CD4-positive, alpha-beta T cell (primary cell): ENCODE measurements at places on chromosomes 2 and 18.

DNA sequence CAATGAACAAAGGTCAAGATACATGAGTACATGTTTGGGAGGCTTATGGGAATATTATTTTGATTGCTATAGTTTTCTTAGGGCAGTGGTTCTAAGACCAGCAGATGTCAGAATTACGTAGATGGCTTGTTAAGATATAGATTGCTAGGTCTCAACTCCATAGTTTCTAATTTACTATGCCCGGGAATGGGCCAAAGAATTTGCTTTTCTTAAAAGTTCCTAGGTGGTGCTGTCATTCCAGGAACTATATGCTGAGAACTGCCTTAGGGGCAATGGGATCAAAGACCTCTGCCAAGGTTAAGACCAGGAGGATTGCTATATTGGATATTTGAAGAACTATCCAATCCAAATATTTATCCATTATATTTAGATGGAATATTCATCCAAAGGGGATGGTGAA lies 141.8 kb downstream of the FSIP2 start:
- no peak for DNase-seq

- no peak for DNase-seq
These were observed 175.7 kb downstream of the ICOS start for GRCh38 chr2:204112084-204112770.

DNA sequence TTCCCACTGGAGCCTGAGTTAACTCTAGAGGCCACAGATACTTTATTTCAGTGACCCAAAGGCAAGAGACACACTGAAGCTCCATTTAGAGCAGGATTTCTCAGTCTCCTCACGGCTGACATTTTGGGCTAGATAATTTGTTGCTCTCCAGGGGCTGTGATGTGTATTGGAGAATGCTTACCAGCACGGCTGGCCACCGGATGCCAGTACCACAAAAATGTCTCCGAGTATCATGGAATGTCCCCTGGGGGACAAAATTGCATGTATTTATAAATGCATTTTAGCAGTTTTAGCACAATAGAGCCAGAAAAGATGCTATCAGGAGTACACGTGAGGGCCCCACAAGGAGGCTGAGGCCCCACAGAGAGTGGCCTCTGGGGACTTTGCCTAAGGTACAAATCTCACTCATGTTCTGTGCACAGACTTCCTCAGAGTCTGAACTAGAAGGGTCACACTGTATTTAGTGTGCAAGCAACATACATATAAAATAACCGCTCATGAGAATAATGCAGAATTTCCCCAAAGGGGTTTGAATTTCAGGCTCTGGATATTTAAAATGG lies 20.5 kb upstream of the DCC start:
- no peak for DNase-seq

- DNase-seq = no peak
These were observed 155.4 kb downstream of the MAP2 start for GRCh38 chr2:209579230-209579749.

GRCh38 chr2:18597618-18598017 lies 8.2 kb upstream of the NT5C1B start:
- no peak for DNase-seq

- no peak for DNase-seq
These were observed 28.4 kb downstream of the MEIS1 start for GRCh38 chr2:66463206-66463755.

DNA sequence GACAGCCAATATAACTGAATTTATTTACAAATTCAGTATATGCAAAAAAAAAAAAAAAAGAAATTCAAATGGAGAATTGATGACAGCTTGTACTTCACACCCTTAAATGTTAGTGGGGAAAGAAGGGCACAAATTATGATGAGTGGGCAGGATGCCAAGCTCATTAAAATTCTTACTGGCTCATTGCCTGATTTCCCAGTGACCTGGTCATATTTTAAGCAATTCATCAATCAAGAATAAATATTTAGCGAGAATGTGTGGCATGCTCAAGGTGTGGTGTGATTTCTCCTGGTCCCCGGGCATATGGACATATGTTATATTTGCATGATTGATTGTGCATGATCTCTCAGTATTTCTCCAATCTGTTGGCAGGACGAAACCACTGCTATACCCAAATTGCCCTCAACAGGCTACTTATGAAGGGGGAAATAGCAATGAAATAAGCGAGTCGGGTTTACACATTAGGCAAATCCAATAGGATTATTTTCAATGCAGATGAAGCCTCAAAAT lies 883.0 kb downstream of the LRRTM4 start:
- no peak for DNase-seq

- DNase-seq = no peak
These were observed 23.3 kb upstream of the ROCK1 start for GRCh38 chr18:21134895-21135294.

GRCh38 chr2:189285962-189286645 lies 106.5 kb upstream of the COL5A2 start:
- no peak for DNase-seq

DNA sequence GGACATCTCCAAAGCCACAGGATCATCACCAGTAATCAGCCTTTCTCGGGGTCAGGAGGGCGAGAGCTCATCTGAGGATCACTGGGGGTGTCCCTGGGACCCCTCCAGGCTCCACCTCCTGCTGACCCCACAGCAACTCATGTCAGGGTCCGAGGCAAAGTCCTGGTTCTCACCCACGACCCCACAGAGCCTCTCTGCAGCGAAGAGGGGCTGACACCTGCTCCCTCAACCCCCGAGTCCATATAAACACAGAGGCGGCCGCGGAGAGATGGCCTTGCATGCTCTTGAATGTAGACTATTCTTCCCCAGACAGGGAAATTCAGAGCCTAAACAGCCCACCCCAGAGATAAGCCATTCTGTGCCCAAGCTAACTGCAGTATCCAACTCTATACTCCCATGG lies 29.9 kb downstream of the HS6ST1 start:
- no peak for DNase-seq

- DNase-seq = no peak
These were observed 101.8 kb downstream of the XRCC5 start for GRCh38 chr2:216210701-216211540.

DNA sequence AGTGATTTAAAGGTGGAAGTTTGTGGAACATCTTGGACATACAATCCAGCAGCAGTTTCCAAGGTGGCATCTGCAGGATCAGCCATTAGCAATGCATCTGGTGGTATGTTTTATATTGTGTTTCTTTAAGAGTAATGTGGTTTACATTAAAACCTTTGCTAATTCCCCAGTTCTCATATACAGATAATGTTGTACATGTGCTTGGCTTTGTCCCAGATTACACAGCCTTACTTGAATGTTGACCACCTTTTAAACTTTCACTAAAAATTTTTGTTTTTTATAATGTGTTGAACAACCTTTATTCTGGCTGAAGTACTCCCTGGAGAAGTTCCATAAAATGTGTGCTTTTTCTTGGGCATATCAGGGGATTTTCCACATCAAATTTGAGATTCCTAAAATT lies 57.5 kb downstream of the MIB1 start:
- no peak for DNase-seq

DNA sequence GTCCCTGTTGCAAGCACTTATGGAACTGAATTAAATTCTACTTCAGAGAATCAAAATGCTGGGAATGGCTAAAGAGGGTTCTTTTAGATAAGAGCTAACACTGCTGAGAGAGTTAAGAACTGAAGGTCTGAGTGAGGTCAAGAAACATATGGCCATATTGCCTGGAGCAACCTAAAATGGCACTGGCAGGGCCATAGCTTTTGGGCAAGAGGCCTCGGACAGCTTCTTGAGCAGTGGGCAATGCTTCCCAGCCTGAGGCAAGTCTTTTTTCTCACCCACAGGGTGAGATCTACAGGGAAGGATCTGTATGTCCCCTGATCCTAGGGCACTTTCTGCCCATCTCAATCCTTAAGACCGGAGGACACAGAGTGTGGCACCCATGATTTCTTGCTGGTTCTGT lies 244.6 kb upstream of the NT5C1B start:
- no peak for DNase-seq

GRCh38 chr2:171387052-171387451 lies 46.7 kb downstream of the METTL8 start:
- no peak for DNase-seq

DNA sequence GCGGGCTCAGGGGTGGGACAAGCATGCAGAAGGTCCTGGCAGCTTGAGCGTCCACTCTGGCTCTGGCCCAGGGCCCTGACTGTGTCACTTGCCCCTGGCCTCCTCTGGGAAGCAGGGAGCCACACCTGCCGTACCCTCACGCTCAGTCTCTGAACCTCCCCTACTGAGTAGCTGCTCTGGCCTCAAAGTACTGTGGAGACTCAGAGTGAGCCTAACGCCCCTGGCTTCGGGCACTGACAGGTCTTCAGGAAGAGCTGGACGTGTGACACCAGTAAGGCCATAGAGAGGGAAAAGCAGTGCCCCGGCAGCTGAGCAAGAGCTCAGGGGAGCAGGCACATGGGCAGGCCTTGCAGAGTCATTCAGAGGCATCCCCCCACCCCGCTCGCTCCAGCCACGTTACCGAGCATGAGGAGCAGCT lies 73.3 kb downstream of the SFXN5 start:
- DNase-seq = no peak

DNA sequence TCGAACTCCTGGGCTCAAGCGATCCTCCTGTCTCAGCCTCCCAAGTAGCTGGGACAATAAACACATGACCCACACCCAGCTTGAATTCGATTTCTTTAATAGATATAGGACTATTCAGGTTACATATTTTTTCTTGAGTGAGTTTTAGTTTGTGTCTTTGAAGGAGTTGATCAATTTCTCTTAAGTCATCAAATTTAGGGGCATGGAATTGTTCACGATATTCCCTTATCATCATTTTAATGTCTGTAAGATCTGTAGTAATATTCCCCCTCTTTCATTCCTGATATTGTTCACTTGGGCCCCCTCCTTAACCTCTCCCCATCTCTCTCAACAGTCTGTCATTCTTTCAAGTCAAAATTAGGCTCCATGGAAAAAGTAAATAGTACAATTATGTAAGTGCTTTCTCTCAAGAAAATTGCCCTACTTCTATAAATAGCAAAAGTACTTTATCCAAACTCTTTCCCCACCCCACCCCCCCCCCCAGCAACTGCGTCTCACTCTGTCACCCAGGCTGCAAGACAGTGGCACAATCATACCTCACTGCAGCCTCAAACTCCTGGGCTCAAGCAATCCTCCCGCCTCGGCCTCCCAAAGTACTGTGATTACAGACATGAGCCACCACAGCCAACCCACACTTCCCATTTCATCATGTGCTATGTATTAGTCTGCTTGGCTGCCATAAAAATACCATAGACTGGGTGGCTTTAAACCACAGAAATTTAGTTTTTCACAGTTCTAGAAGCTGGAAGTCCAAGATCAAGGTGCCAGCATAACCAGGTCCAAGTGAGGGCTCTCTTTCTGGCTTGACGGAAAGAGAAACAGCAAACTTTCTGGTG lies 20.1 kb downstream of the WDR33 start:
- DNase-seq = no peak

GRCh38 chr2:19987936-19988335 lies 2.0 kb downstream of the WDR35 start:
- DNase-seq = no peak

GRCh38 chr2:200428961-200429665 lies 80.8 kb downstream of the KCTD18 start:
- DNase-seq = no peak

GRCh38 chr18:10235661-10235952 lies 218.8 kb upstream of the APCDD1 start:
- DNase-seq = no peak

GRCh38 chr2:76050196-76050595 lies 339.5 kb upstream of the GCFC2 start:
- DNase-seq = no peak

DNA sequence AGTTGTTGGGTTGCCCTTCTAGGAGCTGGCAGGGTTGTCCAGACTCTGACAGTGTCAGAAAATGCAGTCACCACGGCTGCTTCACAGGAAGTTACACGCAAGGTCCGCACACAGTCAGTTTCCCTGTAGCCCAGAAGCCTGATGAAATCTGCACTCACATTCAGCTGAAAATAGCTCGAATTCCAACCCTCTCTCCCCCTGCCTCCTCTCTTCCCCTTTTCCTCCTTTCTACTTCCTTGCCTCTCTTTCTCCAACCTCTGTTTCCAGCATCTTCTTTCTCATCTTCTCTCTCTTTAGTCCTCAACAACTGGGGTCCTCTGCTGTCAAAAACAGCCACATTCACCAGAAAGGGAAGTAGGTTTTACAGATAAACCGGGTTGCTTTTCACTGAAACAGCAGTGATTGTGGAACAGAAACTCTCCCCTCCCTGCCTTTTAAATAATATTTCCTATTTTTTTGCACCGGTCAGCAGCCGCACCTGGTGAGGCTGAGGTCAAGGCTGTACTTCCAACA lies 69.3 kb downstream of the BCL11A start:
- DNase-seq = no peak

DNA sequence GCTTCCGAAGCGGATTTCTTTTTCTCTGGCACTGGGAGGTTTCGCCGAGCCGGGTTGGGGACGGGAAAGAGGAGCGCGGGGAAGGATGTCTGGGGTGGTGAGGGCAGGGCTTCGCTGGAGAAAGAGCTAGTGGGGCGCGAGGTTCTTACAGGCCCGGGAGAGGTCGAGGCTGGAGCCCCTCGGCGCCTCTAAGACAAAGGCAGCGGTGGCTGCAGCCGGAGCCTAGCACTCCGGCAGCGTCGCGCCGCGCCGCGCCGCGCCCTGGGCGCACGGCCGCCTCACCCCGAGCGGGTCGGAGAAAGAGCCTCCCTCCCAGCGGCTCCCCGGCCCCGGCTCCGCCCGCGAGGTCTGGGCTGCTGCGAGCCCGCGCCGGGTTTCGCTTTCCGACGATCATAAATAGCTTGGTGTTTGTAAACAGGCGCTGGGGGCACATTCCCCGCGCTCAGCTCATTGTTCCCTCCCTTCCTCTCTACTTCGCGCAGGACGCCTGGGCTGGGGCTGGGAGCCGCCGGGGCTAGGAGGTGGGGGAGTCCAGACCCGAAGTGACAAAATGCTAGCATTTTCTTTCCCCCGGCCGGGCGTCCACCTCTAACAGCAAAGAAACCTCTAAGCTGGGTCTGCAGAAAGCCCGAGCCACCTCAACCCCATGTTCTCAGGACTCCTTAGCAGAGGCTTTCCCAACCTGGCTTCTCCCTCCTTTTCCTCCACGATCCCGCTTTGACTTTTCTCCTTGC lies 813 bp upstream of the MEIS1 start:
- no peak for DNase-seq

GRCh38 chr2:55051026-55051866 lies 995 bp upstream of the RTN4 start:
- peak; percentile 11 for DNase-seq

GRCh38 chr2:20536619-20537422 lies 89.9 kb downstream of the RHOB start:
- no peak for DNase-seq

- no peak for DNase-seq
These were observed 10.6 kb upstream of the ANXA4 start for GRCh38 chr2:69731147-69731970.

DNA sequence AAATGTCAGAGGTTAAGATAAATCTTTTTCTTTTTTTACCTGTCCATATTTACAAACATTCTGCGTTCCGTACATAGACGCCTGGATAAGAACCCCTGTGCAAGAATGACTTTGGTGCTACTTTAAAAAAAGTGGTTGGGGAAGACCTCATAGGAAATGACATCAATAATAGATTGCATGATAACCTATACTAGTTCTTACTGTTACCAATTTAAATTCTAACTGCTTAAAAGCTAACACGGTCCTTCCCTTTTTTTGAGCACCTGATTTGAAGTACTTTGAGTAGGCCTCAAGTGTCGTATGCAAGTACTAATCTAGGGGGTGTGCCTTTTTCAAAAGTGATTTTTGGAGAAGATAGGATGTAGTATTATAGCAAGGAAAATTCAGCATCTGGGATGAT lies 2.1 kb downstream of the SLC39A10 start:
- peak; percentile 75 for DNase-seq

GRCh38 chr2:130798472-130799218 lies 38.1 kb upstream of the ARHGEF4 start:
- DNase-seq = no peak

- DNase-seq = no peak
These were observed 75.3 kb downstream of the STPG4 start for GRCh38 chr2:47079515-47080412.
